NCI-H2107 (cell line): ENCODE measurements at places on chromosomes 2 and 18.

GRCh38 chr2:29687121-29687520 lies 234.3 kb downstream of the ALK start:
- no peak for DNase-seq

DNA sequence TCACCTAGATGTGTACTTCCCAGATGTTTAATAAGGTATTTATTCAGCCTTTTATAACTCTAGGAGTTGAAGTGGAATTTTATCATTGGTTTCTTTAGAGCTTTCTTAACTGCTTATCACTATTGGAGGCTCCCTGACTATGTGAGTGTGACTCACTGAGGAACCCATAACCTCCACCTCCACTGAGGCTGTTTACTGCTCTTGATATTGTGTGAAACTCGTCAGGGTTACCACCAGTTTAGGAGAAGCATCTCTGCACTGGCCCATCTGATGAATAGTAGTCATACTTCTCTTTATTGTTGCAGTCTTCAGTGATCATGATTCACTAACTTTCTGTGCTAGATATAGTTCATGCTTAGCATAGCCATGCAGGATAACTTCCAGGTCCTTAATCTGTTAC lies 79.6 kb upstream of the UBXN4 start:
- DNase-seq: no peak

- no peak for DNase-seq
Observed at GRCh38 chr2:162053066-162053807, 20.8 kb downstream of the DPP4 start.

DNA sequence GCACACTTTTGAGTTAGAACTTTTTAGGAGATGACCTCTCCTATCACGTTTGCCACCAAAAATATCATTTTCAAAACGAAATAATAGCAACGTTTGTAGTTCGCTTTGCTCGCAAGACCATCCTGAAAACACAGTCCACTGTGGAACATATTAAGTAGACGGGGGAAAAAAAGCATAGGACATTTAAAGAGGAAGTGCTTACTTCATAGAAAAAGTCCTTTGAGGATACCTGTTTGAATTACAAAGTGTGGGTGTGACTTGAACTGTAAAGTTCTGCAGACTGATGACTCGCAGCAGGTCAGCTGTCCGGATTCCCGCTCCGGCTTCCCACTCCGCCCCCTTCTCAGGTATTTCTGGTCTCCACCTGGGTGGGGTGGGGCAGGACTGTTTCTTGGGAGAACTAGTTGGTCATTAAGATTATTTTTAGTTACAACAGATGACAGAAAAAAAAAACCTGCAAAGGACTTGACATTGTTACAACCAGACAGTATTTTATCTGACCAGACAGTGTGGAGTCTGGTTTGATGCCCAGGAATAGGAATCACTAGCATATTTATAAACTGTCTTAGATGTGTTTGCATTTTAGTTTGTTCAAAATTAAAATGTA lies 13.3 kb downstream of the CNOT11 start:
- no peak for DNase-seq

DNA sequence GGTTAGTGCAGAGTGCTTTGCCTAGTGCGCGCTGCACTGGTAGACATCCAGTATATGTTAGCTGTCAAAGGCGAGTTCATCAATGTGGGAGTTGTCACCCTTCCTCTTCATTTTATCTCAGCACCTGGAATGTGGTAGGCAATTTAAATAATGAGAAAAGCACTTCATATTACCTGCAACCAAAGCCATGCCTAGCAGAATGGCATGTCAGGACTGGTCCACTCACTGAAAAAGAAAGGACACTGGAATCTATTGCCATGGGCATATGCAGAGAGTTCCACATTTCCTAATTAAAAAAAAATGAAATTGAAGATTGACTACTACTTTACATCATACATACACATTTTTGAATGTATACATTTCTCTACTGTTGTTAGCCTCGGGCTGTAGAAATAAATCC lies 139.6 kb downstream of the PAX3 start:
- no peak for DNase-seq

- DNase-seq: no peak
Observed at GRCh38 chr2:190831941-190832340, 48.7 kb upstream of the GLS start.
